ENCODE measurements at places on chromosomes 6 and 20. TPM values are rescaled to one million over a fixed set of nuclear protein-coding genes. Genes with fewer than 3 reads are reported as not detected.

Gene DEK
- total RNA-seq, result 101 TPM

Gene SIRPG
- 51.4 TPM for total RNA-seq

Gene C6orf118
- not detected for total RNA-seq

Gene ASIP
- total RNA-seq, result not detected

Gene SLC29A1
- total RNA-seq, result 0.86 TPM
